ENCODE measurements at places on chromosomes 2 and 18.

- no peak for DNase-seq
Measured at GRCh38 chr2:216652566-216652965, 19.3 kb downstream of the IGFBP2 start.

- DNase-seq, result no peak
Measured at GRCh38 chr2:11254100-11254536, 90.3 kb downstream of the ROCK2 start.

GRCh38 chr18:77140439-77141109 lies 8.0 kb upstream of the MBP start:
- no peak for DNase-seq

GRCh38 chr2:12979066-12979465 lies 262.3 kb downstream of the TRIB2 start:
- DNase-seq, result no peak

DNA sequence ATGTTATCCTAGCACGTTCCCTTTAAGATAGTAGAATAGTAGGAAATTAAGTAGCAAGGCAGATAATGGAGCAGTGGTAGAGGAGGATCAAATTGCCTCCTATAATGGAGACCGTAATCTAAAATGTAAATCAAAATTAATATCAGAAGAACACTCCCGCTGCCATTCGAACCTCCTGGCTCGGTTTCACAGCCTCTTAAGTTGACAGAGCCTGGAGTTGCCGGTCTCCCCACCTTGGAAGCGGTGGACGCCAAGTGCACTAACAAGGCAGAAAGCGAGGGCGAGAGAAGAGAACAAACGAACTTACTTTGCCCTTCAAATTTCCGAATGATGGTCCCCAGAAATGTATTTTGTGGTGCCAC lies 450 bp downstream of the KCNH7 start:
- peak; percentile 44 for DNase-seq

- no peak for DNase-seq
Measured at GRCh38 chr2:237694415-237695194, 67.2 kb downstream of the LRRFIP1 start.

DNA sequence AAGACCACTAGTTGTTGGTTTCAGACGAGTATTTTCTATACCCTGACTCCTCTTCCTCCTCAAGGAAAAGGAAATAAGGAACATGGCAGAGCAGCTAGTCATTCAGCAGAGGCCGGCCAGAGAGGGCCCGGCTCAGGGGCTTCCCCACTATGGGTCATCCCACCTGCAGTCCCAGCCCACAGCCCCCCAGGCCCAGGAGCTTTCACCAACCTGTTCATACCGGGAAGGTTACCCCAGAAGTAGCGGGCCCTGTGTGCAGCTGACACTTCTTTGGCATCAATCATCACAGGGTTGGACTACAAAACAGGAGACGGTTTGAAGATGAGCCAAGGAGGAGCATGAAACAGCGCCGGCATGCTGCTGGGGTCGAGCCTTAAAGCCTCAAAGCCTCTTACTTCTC lies 70.5 kb upstream of the POMC start:
- no peak for DNase-seq

GRCh38 chr2:209321076-209321475 lies 102.8 kb upstream of the MAP2 start:
- no peak for DNase-seq

- DNase-seq, result no peak
Measured at GRCh38 chr2:241051578-241052487, 50.3 kb downstream of the MTERF4 start.

- no peak for DNase-seq
Measured at GRCh38 chr2:40752796-40753195, 300.9 kb upstream of the SLC8A1 start.

- DNase-seq, result no peak
Measured at GRCh38 chr2:159897720-159898119, 99.7 kb upstream of the CD302 start.

- no peak for DNase-seq
Measured at GRCh38 chr2:56104962-56105361, 78.8 kb upstream of the CCDC85A start.

DNA sequence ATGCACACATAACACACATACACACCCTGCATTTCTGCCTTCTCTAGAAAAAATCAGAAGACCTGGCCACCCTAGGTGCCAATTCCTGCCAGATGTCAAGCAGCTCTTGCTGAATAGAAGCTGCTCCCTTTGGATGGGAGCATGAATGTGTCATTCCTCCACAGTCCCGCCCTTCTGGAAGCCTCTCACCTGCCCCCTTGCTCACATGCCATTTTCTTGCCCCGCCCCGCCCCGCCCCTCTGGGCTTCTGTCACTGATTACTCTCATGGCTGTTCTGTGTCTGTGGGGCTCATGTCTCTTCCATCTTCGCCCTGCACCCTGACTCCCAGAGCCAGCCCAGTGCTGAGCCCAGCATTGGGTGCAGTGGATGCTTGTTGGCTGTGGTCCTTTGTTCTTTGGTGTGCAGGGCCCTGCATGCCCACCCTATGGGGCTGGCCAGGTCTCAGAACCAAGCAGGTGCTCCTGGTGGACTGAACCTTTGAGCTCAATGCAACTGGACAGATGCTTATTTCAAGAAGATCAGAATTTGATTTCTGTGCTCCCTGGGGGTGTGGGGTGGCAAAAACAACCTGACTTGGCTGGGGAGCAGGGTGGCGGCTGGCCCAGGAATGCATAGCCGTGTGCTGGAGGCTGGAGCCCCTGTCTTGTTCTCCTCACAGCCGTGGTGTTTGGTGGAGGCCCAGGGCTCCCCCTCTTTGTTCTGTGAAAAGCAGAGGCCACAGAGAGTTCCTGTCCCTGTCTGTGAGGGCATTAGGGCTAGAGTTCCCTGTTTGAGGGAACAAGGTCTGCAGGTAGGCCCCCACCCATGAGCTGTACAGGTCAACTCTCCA lies 140.6 kb upstream of the GLI2 start:
- DNase-seq, result peak; percentile 20

DNA sequence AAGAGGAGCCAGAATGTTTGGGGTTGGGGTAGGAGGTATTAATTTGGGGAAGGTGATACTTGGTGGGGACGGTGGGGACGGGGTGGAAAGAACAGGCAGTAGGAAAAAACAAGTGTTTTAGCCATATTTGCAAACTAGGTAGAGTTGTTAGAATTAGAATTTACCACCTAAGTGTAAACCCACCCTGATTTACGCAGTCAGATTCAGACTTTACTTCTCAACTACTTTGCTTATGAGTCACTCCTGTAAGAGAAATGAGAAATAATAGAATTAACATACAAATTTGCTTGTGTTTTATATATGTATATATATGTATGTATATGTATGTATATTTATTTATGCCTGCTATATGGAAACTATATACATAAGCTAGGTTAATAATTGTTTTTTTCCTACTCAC lies 1168.2 kb upstream of the ZEB2 start:
- DNase-seq, result no peak

GRCh38 chr2:38733300-38733971 lies 17.7 kb downstream of the SRSF7 start:
- no peak for DNase-seq

DNA sequence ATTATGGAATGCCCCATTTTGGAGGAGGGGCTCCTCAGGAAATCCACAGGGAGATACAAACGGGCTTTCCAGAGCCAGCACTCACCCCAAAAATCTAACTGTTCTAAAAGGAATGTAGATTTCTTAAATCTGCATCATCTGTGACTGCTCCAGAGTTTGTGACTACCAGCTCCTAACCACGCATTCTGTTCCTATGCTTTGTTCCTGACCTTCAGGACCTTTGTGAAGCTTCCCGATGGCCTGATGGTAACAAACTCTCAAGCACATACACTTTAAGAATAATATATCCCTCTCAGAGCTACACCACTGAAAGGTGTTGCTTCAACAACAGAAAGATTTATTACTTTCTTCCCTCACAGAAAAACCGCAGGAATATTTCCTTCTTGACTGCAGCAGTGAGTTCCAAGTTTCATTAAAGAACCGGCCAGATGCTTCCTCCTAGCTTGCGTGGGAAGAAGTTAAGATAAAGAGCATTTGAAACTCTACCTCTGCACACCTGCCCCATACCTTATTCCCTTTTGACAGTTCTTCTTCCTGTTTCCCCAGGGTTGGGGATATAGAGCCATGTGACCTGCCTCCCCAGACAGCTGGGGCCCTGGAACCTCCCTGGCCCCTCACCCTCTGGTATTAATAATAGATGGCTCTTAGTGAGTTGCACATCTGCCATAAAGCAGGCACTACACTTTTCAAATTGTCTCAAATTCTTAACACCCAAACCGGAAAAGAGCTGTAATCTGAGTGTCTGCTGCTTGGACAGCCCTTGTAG lies 40.2 kb upstream of the EML4 start:
- DNase-seq, result no peak

- DNase-seq, result no peak
Measured at GRCh38 chr18:27653247-27653646, 468.1 kb upstream of the CHST9 start.

GRCh38 chr2:86785456-86785855 lies 5.3 kb downstream of the CD8A start:
- DNase-seq, result no peak

GRCh38 chr18:58534535-58535301 lies 94.2 kb downstream of the ALPK2 start:
- no peak for DNase-seq

- no peak for DNase-seq
Measured at GRCh38 chr2:9724565-9724964, 93.8 kb upstream of the YWHAQ start.

GRCh38 chr2:108931372-108931771 lies 57.6 kb downstream of the EDAR start:
- DNase-seq, result no peak

- DNase-seq, result no peak
Measured at GRCh38 chr2:52017646-52018235, 985.8 kb upstream of the NRXN1 start.

GRCh38 chr2:8977758-8978157 lies 25.7 kb downstream of the MBOAT2 start:
- no peak for DNase-seq

GRCh38 chr18:61606759-61607158 lies 273.5 kb downstream of the CDH20 start:
- DNase-seq, result no peak

GRCh38 chr2:10454505-10454904 lies 6.4 kb upstream of the ODC1 start:
- peak; percentile 52 for DNase-seq

- no peak for DNase-seq
Measured at GRCh38 chr2:28319118-28320008, 73.3 kb upstream of the FOSL2 start.

- DNase-seq, result no peak
Measured at GRCh38 chr2:146997945-146998344, 846.9 kb upstream of the ACVR2A start.

DNA sequence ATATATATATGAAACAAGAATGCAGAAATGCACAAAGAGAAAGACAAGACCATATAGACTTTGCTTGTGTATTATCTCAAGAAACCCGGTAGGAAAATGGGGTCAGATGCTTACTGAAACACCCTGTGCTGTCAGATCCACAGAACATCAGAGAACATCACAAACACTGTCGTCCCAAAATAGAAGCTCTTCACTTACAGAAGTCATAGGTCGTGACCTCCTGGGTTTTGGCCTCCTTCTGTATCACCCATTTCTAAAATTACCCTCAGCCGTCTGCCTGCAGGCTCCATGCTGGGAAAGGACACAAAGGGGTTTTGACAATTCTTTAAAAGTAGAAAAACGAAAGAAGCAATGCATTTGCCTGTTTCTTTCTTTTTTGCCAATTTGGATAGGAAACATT lies 137.9 kb downstream of the PAX3 start:
- no peak for DNase-seq

- no peak for DNase-seq
Measured at GRCh38 chr2:208253600-208254117, 1.2 kb downstream of the IDH1 start.

DNA sequence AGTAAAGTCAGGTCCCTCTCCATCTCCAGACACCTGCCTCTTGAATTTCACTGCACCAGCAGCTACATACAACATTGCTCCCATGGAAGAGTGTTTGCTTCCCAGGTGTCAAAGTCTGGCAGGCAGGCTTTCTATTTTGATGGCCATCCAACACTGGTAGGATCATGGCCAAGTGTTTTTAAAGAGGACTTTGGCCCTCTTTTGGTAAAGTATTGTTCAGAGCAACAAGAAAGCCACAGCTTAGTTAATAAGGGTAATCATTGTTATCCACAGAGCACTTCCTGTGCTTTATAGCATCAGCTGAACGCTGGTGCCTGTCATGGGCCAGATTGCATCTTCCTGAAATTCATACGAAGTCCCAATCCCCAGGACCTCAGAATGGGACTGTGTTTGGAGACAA lies 133.2 kb downstream of the NCK2 start:
- no peak for DNase-seq

GRCh38 chr2:60354713-60355112 lies 198.7 kb downstream of the BCL11A start:
- no peak for DNase-seq

- DNase-seq, result no peak
Measured at GRCh38 chr2:187354661-187355060, 93.4 kb downstream of the CALCRL start.

- DNase-seq, result peak; percentile 70
Measured at GRCh38 chr2:143192716-143193115, 63.5 kb downstream of the ARHGAP15 start.

- DNase-seq, result no peak
Measured at GRCh38 chr2:218781691-218782527, at the start of gene CYP27A1. CYP27A1 (plus strand) TSS chr2:218782147; CDS start chr2:218782183, 36 bp downstream.

GRCh38 chr18:13934676-13935075 lies 19.3 kb upstream of the MC2R start:
- no peak for DNase-seq

DNA sequence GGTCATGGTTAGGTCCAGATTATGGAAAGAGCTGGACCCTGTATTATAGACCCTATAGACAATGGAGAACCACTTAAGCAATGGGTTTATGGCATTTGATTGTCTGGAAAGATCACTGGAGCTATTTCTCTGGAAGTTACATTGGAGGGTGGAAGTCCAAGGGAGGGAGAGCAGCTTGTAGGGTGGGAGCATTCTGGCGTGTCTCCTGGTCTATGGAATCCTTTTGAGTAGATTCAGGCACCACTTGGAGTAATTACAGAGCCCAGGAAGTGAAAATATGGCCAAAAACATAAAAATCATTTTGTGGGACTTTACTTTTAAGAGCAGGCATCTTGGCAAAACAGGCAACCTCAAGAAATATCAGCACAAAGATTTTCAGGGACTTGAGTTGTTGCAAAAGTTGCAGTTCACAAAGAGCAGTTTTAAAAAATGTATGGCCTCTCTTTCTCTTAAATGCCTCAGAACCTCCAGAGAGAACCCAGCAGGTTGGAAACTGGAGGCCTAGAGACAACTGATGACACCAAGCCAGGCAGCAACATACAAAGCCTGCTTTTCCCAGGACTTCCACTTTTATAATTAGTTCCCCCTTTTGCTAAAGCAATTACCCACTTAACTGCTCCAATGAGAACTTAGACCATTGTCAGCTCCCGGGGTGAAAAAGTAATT lies 331.0 kb downstream of the MYCN start:
- no peak for DNase-seq

GRCh38 chr2:14615121-14615520 lies 17.4 kb upstream of the LRATD1 start:
- DNase-seq, result no peak
